Colonic mucosa (tissue), 4 donors: ENCODE measurements at places on chromosomes 5 and 9.
A peak's percentile ranks its signal among the peaks of the same experiment; 100 is the strongest.

GRCh38 chr5:45376417-45376816 is 319.8 kb downstream of the HCN1 start:
- DNase-seq = no peak

GRCh38 chr9:122387536-122387935 is 16.7 kb downstream of the PTGS1 start:
- no peak for DNase-seq

GRCh38 chr9:136935651-136936050 is 8.9 kb downstream of the FBXW5 start:
- DNase-seq = no peak

DNA sequence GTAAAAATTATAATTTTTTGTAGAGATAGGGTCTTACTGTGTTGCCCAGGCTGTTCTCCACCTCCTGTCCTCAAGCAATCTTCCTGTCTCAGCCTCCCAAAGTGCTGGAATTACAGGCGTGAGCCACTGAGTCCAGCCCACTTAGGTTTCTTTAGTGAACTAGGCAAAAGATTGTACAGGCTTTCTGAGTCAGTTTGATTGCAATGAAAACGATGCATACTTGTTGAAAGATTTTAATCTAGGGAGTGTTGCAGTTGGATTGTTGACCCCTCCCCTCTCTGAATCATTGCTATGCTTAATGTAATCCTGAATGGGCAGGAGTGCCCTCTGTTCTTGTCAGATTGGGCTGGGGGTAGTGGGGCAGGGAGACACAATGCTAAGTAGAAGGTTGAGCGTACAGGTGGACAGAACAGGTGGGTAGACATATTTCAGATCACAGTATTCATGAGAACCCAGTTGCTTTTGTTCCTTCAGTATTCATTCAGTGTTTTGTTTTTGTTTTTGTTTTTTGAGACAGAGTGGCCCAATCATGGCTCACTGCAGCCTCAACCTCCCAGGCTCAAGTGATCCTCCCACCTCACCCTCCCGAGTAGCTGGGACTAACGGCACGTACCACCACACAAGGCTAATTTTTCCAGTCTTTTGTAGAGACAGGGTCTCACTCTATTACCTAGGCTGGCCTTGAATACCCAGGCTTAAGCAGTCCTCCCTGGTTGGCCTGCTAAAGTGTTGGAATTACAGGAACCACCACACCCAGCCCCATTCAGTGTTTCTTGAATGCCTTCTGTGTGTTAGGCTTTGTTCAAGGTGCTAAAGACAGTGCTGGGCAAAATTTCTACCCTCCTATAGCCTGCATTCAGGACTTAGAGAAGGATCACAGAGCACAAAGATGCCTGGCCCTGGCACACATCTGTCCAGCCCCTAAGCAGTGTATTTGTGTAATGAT is 70.1 kb downstream of the KIAA1958 start:
- DNase-seq = no peak

DNA sequence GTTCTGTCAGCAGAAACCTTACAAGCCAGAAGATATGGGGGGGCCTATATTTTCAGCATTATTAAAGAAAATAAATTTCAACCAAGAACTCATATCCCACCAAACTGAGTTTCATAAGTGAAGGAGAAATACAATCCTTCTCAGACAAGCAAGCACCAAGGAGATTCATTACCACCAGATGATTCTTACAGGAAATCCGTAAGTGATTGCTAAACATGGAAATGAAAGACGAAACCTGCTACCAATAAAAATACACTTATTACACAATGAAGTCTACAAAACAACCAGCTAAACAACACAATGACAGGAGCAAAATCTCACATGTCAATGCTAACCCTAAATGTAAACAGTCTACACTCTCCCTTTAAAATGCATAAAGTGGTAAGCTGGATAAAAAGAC is 17.8 kb upstream of the C9orf72 start:
- no peak for DNase-seq

- no peak for DNase-seq
These were observed 71.5 kb downstream of the ARHGAP26 start for GRCh38 chr5:142841511-142842265.

DNA sequence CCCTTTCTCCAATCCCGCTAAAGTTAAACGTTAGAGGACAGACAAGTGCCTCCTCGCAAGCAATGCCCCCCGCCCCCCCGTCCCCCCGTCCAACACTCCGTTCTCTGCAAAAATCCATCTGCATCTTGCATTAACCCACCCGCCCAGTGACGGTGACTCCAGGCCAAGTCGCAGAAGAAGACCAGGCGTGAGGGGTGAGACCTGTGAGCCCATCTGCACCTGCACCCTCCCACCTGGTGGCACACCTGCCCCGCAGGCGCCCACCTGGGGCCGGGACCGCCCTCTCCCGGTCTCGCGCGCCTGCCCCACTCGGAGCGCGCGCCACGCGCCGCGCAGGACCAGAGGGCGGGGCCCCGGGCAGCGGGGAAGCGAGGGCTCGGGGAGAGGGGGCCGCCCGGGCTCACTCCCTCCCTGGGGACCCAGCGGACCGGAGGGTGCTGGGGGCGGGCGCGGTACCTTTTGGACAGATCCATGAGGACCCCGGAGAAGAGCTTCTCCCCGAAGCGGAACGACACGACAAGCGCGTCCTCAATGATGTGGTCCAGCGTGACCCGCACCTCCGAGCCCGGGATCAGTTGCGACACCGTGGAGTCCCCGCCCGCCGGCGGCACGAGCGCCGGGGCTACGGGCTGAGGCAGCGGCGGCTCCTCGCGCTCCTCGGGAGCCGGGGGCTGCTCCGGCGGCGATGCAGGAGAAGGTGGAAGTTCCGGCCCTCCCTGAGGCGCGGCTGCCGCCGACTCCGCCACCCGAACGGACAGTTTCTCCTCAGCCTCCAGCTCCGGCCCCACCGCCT is 705 bp downstream of the PWWP2A start:
- peak; percentile 55 for DNase-seq

- no peak for DNase-seq
These were observed 98.6 kb downstream of the OSTF1 start for GRCh38 chr9:75186767-75187380.

GRCh38 chr5:92911851-92912250 is 669.2 kb downstream of the NR2F1-AS1 start:
- DNase-seq = no peak

DNA sequence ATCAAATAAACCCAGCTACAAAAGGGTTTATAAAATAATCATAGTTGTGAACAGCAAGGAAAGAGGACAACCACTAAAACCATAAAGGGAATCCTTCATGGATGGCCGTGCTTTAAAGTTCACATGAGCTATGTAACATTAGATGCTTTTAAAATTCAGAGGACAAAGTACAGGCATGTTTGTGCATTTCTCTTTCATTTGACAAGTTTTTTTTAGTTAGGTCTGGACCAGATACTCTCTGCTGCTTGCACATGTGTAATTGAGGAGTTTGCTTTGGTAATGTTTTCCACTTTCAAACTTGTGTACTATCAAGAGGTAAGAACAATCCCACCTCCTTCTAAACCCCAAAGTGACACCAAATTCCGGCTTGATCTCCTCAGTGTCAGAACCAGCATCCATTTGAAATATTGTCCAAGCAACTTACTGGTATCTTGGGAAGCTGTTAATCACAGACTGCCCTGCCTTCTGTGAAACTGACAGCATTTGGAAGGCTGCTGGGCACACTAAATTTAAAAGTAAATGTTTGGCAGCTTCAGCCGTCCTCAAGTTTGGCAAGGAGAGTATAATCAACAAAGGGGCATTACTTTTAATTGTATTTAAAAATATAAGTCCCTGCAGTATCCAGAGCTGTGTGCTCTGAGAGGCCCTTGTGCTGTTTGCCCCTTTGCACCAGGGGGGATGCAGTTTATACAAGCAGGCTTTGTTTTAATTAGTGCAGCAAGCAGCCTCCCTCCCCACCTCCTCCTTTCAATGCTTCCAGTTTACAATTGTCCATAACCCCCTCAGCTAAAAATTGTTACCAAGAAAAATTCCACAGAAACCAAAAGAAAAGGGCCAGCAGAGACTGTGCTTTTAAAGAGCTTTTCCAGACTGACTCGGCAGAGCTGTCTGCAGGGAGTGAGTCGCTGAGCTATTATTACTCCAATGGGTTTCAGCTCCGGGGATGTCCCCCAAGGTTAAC is 328.3 kb upstream of the MPDZ start:
- DNase-seq = no peak

DNA sequence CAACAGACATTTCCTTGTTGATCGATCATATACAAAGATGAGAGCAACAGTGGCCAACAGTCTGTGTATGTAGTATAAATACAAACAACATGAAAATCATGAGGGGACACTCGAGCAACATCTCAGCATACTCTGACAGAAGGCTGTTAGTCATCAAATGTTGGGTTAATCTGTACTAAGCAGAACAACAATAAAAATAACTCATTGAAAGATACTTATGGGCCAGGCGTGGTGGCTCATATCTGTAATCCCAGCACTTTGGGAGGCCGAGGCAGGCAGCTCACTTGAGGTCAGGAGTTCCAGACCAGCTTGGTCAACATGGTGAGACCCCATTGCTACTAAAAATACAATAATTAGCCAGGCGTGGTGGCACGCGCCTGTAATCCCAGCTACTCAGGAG is 67.3 kb downstream of the SCAI start:
- no peak for DNase-seq

DNA sequence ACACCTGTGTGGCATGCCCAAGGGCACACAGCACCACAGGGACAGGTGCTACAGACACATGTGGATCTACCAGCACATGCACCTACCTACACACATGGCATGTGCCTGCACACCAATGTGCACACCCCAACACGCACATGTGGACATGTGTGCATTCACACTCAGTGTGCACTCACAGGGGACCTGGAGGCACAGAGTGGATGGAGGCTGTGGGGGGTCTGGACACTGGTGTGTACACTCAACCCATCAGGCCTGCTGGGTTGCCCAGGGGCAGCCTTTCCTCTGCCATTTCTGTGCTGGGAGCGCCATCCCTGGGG is 1.7 kb downstream of the CRB2 start:
- DNase-seq = no peak

DNA sequence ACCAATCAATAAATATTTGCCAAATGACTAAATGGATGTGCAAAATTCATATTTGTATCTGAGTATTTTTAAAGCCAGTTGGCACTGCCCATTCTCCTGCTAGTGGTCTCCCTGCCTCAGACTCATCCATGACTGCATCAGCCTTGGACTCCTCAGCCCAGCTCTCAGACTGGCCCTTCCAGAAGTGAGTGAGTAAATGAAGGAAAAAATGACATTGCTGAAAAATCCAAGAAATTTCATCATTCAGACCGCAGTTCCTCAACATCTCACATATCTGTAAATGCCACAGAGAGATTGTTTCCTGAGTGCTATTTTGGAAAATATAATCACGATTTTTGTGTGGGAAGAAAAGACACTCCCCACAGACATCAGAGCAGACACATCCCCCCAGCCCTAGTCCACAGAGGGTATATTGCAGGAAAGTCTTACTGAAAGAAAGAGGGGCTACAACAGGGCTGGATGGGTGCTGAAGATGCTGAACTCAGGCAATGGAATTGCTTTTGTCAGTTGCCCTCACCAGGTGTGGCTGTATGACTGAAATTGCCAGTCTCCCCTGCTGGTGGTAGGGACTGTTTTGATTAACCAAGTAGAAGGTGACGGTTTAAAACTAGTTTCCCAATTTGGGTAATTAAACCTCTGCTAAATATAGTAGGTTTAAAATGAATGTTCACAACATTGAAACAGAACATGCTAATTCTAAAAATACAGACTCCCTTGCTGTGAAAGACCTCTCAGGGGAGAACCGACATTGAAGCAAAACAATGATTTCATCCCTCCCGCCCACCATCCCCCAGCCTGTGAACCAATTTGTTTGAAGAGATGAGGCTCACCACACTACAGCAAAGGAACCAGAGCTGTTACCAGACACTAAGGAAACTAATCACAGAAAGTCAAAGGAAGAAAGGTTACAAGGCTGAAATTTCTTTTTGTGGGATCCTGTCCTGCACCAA is 158.8 kb downstream of the DEPDC1B start:
- DNase-seq = no peak

DNA sequence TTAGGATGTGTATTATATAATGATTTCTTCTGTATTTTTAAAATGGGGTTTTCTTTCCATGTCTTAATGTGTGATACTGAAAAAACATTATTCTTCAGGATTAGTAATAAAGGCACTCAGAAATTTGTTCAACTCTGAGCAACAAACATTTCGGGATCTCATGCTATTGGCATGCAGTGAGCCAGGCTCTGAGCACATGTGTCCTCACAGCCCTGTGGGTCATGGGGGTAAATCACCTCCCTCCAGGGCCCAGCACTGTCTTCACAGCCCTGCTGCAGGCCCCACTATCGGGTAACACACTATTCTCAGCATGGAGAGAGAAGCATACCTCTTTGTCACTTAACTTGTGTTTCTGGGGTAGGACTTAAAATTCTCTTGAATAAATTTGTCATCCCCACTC is 14.0 kb downstream of the TMEM174 start:
- no peak for DNase-seq

GRCh38 chr5:148968311-148968710 is 94.6 kb downstream of the SH3TC2 start:
- DNase-seq = no peak

DNA sequence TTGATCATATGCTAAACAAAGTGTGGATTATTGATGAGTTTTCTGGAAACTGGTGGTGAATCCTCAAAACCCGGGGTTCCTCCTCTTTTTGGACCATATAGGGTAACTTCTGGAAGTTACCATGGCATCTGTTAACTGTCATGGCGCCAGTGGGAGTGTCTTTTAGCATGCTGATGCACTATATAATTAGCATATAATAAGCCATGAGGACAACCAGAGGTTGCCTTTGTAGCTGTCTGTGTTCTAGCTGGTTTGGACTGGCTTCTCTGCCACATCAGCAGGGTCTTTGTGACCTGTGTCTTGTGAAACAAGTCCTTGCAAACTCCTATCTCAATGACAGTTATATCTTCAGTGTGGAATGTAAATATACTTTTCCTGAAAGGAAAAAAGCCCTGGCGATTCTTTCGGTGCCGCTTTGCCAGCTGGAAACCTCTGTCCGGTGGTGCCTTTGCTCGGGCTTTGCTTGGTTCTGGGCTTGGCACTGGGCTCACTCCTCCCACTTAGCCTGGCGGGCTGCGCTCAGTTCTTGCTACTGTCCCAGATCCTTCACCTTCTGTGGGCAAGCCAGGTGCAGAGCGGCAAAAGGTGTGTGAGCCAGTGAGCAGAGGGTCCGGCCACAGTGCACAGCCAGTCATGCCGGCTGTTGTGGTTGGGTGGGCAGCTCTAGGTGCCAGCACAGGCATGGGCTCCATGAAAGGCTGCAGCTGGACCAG is 20.4 kb downstream of the NXNL2 start:
- DNase-seq = no peak

- no peak for DNase-seq
These were observed 41.8 kb upstream of the HRH2 start for GRCh38 chr5:175616083-175616482.

DNA sequence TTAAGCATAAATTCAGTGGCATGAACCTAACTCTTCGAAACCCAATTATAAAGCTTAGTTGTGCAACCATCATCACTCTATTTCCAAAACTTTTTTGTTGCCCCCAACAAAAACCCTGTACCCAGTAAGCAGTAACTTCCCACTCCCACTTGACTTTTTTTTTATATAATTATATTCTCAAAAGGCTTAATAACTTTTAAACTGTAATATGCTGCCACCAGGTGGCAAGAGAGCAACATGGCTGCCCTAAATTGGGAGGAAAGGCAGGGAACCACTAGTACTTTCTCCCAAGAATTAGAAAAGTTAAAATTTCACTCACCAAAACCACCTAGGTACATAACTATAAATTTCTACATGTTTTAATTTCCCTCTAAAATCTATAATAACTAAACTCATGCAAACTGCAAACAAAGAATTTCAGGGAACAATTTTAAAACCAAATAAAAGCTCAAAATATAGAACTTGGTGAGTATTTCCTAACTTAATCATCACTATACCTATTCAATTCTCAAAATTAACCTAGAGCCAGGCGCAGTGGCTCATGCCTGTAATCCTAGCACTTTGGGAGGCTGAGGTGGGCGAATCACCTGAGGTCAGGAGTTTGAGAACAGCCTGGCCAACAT is 50.2 kb upstream of the RNF38 start:
- peak; percentile 30 for DNase-seq
